ENCODE measurements at places on chromosomes 6 and 20.

DNA sequence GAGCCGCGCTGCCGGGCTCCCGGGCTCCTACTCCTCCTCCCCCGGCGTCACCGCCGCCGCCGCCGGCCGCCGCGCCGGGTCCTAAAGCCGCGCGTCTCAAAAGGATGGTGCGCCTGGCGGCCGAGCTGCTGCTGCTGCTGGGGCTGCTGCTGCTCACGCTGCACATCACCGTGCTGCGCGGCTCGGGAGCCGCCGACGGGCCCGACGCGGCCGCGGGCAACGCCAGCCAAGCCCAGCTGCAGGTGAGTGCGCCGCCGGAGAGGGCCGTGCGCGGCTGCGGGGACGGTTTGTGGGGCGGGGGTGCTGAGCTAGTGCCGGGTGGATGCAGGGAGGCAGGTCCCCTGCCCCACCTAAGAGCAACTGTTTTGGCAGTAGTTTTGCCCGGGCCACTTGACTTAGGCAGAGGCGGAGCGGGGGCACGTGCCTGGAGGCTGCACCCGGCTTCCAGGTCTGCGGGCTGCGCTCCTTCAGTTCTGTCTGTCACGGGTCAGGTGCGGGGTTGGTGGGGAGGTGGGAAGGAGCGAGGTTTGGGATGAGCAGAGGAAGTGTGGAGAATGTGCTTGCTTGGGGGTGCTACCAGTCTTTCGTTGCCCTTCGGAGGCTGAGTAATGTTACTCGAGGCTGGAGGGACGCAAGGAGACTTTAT, 722 bp downstream of the ISM1 start:
- peak; percentile 38 for DNase-seq

DNA sequence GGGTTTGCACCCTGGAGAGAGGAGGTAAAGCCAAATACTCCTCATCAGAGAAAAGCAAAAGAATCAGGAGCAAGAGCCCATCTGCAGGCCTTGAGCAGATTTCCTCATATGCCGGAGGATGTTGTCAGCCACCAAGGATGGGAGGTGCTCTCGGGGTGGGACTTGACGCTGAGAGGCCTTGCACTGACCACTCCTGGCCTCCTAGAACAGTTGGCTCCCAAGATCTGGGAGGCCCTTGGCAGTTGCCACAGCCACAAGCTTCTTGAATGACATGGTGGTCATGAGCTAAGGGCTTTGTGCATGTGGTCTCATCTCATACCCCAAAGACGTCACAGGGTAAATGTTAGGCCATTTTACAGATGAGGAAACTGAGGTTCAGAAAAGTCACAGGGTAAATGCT, 75.2 kb upstream of the PMEPA1 start:
- DNase-seq: no peak

DNA sequence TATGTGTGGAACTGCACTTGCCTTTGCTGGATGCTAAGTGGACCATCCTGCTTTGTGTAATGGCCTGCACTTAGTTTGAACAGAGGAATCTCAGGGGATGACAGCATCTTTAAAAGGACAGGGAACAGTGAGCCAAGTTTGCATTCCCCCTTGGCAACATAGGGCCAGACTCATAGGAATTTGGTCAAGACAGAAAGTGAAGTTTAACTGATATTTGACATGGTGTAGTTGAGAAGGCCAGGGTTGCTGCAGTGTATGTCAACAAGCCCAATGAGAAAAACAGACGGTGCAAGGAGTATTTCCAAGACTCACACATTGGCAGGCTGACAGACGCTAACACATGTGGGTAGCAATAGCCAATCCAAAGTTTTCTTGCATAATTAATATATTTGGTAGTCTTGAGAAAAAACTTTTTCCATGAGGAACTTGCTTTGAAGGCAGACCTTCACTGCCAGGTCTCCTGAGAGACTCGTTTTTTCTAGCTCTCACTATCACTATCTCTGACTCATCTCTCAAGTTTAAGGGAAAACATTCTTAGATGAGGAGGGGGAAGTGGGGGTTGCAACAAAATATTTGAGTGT, 213.8 kb downstream of the IBTK start:
- DNase-seq: no peak

GRCh38 chr20:5140195-5140594, 13.4 kb downstream of the CDS2 start:
- DNase-seq: no peak

DNA sequence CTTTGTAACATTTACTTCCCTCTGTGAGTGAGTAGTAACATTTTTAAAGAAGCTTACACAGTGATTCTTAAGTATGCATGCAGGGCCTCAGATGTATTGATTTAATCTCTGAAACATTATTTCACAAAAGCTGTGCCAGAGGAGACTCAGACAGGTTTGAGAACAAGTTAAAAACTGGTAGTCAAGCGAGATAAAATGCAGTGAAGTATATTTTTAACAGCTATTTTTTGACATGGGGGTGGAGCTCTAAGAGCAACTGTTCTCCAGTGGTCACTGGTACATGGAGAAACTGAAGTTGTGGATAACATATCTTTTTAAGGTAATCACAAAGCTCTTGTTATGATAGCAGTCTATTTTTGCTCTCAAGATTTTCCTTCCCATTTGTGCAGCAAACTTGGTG, 20.4 kb downstream of the DSTN start:
- no peak for DNase-seq
